ENCODE measurements at places on chromosomes 4 and X.

- no peak for DNase-seq
These were observed 13.0 kb upstream of the IRAK1 start for GRCh38 chrX:154032653-154033052.

DNA sequence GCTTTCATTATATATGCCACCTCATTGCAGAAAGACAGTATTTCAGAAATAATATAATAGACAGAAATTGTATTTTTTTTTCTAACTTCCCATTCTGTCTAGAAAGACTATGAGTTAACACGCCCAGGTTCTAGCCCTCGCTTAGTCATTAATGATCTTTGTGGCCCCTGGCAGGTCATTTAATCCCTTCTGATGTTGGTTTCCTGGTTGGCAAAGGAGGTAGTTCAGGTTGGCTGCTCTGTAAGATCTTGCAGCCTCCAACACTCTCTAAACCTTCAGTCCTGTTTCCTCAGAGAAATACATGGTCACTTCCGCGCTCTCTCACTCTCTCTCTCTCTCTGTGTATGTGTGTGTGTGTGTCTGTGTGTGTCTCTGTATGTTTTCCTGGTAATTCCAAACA lies 156.3 kb upstream of the NOCT start:
- DNase-seq: no peak

DNA sequence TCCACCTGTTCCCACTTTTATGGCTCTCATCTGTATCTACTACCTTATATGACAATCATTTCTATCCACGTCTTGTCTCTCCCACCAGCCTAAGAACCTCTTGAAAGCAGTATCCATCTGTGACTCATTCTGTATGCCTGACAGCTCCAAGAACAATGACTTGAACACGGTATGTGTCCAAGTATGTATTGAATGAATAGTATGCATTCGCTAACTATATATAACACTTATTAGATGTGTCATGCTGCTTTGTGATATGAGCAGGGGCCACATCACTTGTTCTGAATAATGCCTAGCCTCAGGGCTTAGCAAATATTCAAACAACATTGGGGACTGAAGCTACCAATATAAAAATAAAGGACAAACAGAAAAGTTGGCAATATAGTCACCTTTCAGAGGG lies 4.9 kb downstream of the OPHN1 start:
- no peak for DNase-seq

DNA sequence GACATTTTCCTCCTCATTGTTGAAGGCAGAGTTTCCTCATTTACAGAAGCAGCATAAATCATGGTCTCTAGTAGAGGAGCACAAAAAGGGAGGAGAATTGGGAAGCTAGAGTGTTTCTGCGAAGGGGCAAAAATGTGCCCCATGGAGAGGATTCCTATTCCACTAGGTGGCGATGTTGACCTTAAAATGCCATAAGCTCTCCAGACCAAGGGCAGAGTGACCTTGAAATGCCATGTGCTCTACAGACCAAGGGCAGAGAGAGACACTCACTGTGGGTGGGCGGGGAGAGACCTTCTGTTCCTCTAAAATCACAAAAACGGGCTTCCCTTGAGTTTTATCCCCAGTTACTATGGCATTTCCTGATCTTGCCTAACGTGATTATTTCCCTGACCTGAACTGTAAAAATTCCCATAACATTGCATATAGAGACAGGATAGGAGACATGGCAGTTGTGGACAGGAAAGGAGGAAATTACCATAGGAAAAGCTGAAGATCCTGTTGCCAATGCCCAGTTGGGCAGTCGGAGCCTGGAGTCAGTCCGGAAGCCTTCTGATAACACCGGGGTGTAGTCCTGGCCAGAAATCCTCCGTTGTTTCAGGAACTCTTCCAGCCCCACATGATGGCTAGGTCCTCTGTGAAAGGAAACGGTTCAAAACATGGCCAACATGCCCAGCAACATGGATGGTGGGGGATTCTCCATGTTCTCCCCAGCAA lies 567.7 kb downstream of the MAGEB5 start:
- DNase-seq: no peak

DNA sequence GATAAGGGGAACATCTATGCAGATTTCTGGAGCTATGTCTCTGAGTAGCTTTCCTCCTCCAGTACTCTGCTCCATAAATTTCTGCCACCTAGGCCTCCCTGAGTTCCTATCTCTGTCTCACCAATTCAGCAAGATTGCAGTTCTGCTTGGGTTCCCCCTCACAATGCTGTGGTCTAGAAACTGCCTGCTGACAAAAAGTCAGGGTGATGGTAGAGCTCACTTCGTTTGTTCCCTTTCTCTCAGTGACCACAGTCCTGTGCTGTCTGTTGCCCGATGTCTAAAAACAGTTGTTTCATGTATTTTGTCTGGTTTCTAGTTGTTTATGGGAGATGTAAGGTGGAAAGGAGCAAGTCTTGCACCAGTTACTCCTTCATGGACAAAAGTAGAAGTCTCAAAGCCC lies 41.1 kb downstream of the AMMECR1 start:
- no peak for DNase-seq

- DNase-seq: no peak
These were observed 907 bp upstream of the ATP10D start for GRCh38 chr4:47484168-47484567.

DNA sequence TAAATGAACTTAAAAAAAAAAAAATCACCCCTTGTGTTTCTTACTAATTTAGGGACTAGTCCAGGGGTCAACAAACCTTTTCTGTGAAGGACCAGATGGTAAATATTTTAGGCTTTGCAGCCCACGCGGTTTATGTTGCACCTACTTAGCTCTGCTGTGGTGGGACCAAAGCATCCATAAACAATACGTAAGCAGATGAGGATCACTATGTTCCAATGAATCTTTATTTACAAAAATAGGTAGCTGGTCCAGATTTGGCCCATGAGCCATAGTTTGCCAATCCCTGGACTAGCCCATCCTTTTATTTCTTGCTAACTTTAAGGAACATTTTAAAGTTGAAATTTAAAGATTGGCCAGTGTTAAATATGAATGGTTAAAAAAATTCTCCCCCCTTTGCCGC lies 95.3 kb downstream of the AFF1 start:
- no peak for DNase-seq

- DNase-seq: no peak
These were observed 89.9 kb downstream of the EFHC2 start for GRCh38 chrX:44253575-44253942.

DNA sequence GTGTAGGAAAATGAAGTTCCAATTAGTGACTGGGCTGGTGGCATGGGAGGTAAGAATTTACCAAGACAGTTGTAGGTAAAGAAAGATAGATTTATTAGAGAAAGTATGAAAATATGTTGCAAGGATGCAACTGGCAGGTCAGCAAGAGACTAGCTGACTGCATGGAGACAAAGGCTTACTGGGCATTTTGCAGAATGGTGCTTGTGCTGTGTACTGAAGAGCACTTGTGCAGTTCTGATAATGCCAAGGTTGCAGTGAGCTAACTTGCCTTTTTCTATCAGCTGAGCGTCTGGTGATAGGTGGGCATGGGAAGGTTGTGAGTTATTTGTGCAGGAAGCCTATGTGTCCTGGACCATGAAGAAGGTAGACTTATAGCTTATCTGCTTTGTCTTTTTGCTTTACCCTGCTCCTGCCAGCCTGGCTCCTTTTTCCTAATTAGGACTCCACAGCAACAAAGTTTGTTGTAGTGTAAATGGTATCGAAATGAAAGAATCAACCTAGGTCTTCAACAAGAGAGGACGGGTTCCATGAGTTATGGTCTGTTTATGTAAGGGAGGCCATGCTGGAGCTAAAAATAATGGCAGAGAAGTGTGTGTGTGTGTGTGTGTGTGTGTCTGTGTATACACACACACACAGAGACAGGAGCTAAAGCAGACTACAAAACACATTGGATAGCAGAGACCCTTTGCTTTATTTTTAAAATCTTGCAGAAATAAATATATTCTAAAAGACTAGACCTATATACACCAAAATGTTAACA lies 15.0 kb downstream of the BST1 start:
- DNase-seq: no peak

DNA sequence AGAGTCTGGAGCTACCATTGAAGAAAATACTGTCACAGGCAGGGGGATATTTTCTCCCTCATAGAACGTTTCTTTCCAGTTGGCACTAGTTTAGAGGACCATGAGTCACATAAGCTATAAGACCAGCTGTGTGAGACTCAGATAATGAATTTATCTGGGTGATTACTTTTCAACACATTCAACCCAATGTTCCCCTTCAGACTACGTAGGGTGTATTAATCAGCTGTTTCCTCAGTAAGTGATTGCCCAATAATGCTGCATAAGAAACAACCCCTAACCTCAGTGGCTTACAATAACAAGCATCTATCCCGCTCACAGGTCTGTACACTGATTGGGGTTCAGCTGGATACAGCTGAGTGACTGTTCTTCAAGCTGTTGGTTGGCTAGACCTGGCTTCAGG lies 38.1 kb downstream of the CBLL2 start:
- DNase-seq: no peak

DNA sequence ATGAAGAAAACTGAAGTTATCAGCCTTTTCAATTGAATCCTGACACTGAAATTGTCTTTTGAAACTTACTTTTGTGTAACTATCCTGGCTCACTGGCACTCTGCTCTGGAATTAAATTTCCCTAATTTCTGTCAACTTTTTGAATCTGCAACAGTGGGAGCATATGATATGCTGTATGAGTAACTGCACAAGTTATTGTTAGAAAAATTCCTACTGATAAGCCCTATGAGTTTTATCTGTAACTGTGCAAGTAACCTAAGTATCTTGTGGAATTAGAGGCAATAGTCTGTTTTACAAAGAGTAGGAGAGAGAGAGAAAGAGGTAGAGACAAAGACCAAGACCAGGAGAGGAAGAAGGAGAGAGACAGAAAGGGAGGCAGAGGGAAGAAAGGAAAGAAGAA lies 9.2 kb upstream of the HPGD start:
- DNase-seq: no peak

DNA sequence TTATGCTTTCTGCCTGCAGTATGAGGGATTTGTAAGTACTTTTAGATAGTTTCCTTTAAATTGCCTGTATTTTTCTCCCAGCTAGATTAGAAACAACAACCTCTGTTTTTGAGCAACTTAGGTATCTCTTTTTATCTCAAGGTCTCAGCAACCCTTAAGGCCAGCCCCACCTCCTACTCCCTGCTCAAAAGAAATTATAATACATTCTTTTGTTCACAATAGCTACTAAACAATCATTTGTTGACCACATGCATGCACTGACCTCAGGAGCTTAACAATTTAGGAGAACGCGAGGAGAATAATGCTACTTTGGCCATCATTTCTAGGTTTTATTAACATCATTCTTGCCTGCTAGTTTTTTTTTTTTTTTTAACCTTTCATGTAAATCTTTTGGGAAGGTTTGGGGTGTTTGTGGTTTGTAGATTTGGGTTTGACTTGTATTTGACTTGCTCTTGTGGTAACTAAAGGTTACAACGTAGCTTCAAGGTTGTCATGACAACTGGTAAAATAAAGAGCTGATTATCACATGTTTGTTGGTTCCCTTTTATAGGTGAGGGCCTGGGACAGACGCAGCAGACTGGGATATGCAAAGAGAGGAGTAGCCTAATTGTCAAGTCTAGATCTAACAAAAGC lies 145.4 kb upstream of the PLAC1 start:
- DNase-seq: no peak

DNA sequence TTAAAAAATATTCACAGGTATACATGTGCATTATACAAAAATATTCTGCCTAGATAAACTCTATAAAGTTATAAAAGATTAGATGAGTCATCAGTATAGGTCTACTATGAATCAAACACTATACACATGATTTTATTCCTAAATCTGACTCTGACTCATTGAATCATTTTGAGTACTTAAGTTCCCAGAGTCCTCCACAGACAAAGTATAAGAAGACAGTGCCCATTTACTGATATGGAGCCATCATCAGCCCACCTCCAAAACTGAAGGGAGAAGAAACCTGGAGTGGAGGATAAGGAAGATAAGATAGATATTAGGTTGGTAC lies 28.7 kb upstream of the ANTXR2 start:
- DNase-seq: no peak

- no peak for DNase-seq
These were observed 64.5 kb downstream of the CENPC start for GRCh38 chr4:67480810-67481209.

GRCh38 chr4:178598672-178599071 lies 1156.4 kb upstream of the AGA start:
- no peak for DNase-seq

- DNase-seq: no peak
These were observed 29.6 kb upstream of the CHRNA9 start for GRCh38 chr4:40305328-40306170.
